ENCODE measurements at places on chromosomes 6 and 20.
A peak's percentile ranks its signal among the peaks of the same experiment; 100 is the strongest.

GRCh38 chr6:33633462-33634158 lies 12.5 kb downstream of the ITPR3 start:
- H3K4me1 ChIP-seq = no peaks in the 10 kb centered on the region
- no peaks in the 10 kb centered on the region for H3K36me3 ChIP-seq

DNA sequence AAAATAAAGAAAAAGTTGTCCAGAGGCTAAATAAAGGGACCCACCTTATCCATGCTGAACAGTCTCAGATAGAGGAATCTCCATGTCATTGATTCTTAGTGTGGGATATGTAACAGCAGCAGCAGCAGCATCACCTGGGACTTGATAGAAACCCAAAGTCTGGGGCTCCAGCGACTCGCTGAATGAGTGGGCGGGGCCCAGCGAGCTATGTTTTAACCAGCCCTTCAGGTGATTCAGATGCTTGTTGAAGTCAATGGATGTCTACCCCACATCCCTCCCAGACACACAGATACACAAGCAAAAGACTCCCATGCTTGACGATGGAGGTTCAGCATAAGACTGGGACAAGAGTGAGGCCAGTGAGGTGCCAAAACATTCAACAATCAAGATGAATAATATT lies 298.6 kb downstream of the UBE3D start:
- DNase-seq = no peak
- no peak overlapping the region for H3K4me3 ChIP-seq
- no peaks in the 10 kb centered on the region for H3K4me1 ChIP-seq

GRCh38 chr6:51029561-51029960 lies 210.9 kb downstream of the TFAP2B start:
- H3K27ac ChIP-seq = no peak overlapping the region
- no peaks in the 10 kb centered on the region for H3K27me3 ChIP-seq
- no peaks in the 10 kb centered on the region for H3K4me1 ChIP-seq

- no peak overlapping the region for H3K27ac ChIP-seq
- no peaks in the 10 kb centered on the region for H3K4me1 ChIP-seq
- no peaks in the 10 kb centered on the region for H3K27me3 ChIP-seq
- no peaks in the 10 kb centered on the region for H3K36me3 ChIP-seq
Observed at GRCh38 chr6:109253366-109253765, 128.9 kb downstream of the CD164 start.

- no peak for DNase-seq
- H3K4me3 ChIP-seq = no peak overlapping the region
- no peaks in the 10 kb centered on the region for H3K27me3 ChIP-seq
- peaks cover 12% of the 10 kb centered on the region for H3K4me1 ChIP-seq
- H3K36me3 ChIP-seq = peaks cover 73% of the 10 kb centered on the region
Observed at GRCh38 chr6:4055420-4056041, 23.4 kb downstream of the FAM217A start.

- H3K36me3 ChIP-seq = no peaks in the 10 kb centered on the region
- peak; percentile 8 for DNase-seq
- no peaks in the 10 kb centered on the region for H3K27me3 ChIP-seq
- no peak overlapping the region for H3K4me3 ChIP-seq
- H3K4me1 ChIP-seq = peaks cover 47% of the 10 kb centered on the region
Observed at GRCh38 chr6:13077117-13077516, 251.2 kb downstream of the TBC1D7 start.

GRCh38 chr20:15653396-15654207 lies 919.6 kb downstream of the KIF16B start:
- H3K4me1 ChIP-seq = no peaks in the 10 kb centered on the region
- H3K4me3 ChIP-seq = no peak overlapping the region
- no peak for DNase-seq
- H3K27ac ChIP-seq = no peak overlapping the region

- peaks cover 85% of the 10 kb centered on the region for H3K27me3 ChIP-seq
- no peak overlapping the region for H3K27ac ChIP-seq
Observed at GRCh38 chr20:56634307-56634706, 5.2 kb downstream of the TFAP2C start.

DNA sequence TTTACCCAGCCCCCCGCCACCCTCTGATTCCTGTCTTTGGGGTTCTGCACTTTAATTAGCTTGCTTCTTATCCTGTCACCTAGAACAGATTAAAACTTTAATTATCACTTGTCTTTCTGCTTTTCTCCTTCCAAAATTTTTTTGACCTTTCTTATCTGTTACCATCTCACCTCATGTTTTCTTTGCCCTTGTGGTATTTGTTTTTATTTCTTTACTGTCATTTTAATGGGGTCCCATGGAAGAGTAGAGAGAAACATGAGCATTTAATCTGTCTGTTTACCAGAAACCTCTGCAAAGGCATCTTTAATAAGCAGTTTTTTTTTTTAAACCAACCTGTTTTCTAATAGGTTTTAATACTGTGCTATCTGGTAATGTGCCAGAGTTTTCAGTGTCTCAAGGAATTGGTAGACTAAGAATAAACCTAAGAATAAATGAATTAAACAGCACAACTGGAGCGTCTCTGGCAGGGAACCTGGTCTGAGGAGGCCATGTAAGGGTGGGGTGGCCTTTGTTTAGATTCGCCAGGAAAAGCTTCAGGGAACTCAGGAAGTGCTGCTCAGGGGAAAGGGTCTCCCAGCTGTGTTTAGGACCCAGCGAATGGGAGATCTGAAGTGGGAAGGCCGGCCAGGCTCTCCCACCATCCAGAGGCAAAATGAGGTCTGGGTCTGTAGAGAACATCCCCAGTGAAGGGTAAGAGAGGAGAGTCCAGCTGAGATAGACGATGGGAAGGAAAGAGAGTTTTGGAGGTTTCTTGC lies 69.8 kb downstream of the ARID1B start:
- H3K36me3 ChIP-seq = no peaks in the 10 kb centered on the region
- no peaks in the 10 kb centered on the region for H3K27me3 ChIP-seq
- H3K4me1 ChIP-seq = peaks cover 57% of the 10 kb centered on the region
- H3K4me3 ChIP-seq = no peak overlapping the region
- H3K27ac ChIP-seq = peak overlapping the region; percentile 79
- no peak for DNase-seq

GRCh38 chr6:169725125-169726048 lies 1.1 kb upstream of the PHF10 start:
- no peaks in the 10 kb centered on the region for H3K36me3 ChIP-seq
- no peaks in the 10 kb centered on the region for H3K27me3 ChIP-seq
- peaks cover 23% of the 10 kb centered on the region for H3K4me1 ChIP-seq
- peak overlapping the region; percentile 94 for H3K27ac ChIP-seq

- H3K4me1 ChIP-seq = no peaks in the 10 kb centered on the region
- no peaks in the 10 kb centered on the region for H3K27me3 ChIP-seq
- no peaks in the 10 kb centered on the region for H3K36me3 ChIP-seq
- H3K4me3 ChIP-seq = no peak overlapping the region
- no peak for DNase-seq
Observed at GRCh38 chr6:125798734-125799508, 8.2 kb downstream of the NCOA7 start.

DNA sequence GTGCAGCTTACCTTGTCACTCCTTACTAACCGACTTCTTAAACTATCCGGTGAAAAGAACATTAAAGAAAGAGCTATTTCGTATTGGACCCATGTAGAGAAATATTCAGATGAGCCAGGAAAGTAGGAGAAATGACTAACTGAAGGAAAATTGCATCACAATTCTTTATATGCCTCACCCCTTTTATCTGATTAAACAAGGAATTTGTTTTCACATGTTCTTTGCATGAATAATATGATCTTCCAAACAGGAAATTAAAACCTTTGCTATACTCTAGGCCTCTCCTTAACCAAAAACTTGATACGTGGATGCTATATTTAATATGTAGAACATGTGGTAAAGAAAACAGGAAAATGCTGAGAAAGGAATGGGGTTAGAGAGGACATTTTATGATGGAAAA lies 41.9 kb upstream of the LRRC1 start:
- no peaks in the 10 kb centered on the region for H3K4me1 ChIP-seq
- H3K27ac ChIP-seq = no peak overlapping the region
- H3K27me3 ChIP-seq = no peaks in the 10 kb centered on the region
- DNase-seq = peak; percentile 71
- H3K36me3 ChIP-seq = no peaks in the 10 kb centered on the region

DNA sequence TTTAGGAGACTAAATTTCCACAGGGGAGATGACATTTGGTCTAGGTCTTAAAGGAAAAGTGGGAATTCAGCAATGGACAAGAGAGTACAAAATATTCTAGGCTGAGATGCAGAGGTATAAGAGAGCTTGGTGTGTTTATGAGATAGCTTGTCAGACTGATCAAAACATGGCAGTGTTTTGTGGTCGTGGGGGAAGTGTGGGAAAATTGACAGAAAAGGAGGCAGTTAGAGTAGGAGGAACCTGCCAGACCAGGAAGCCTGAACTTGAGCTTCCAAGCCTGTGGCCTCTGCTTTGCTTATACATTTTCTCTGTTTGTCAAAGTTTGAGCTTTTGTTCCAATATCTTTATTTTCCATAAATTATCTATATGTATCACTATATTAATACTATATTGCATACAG lies 69.5 kb upstream of the MAP3K7 start:
- no peaks in the 10 kb centered on the region for H3K27me3 ChIP-seq
- H3K27ac ChIP-seq = no peak overlapping the region
- no peak for DNase-seq
- H3K36me3 ChIP-seq = no peaks in the 10 kb centered on the region
- no peak overlapping the region for H3K4me3 ChIP-seq

DNA sequence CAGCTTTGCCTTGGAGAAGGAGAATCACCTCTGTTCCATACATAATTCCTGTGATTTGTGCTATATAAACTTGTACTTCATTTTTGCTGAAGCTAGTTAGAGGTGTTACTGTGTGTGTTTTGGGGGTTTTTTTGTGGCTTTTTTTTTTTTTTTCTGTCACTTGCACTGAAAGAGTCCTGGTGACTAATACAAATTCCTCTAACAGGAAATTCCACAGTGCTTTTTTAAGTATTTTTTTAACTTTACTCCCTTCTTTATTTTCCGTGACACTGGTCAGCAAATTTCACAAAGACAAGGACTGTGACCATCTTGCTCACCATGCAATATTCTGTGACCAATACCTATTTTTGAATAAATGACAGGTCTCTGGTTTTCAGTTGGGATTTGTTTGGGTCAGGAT lies 110.5 kb downstream of the ISM1 start:
- no peak for DNase-seq
- no peak overlapping the region for H3K27ac ChIP-seq
- no peak overlapping the region for H3K4me3 ChIP-seq
- no peaks in the 10 kb centered on the region for H3K36me3 ChIP-seq
- H3K27me3 ChIP-seq = no peaks in the 10 kb centered on the region

DNA sequence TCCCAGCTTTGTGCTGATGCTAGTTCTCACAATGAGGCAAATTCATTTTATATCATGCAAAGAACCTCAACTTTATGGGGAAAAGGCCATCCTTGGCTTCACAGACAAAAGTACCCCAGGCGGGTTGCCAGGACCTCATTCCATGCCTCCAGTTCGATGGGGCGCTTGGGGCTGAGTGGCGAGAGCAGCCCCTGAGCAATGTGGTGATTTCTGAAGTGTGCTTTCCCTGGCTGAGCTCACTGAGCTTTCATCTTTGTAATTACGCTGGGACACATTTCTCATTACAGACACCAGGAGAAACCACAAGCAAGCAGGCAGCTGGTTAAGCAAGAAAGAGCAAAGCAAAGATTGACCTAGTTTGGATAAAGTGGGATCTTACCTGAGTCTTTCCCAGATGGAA lies 301.5 kb upstream of the CDH4 start:
- no peaks in the 10 kb centered on the region for H3K4me1 ChIP-seq
- no peak for DNase-seq
- no peaks in the 10 kb centered on the region for H3K36me3 ChIP-seq
- H3K27ac ChIP-seq = no peak overlapping the region
- H3K27me3 ChIP-seq = peaks cover 3% of the 10 kb centered on the region
- no peak overlapping the region for H3K4me3 ChIP-seq
